SHP77 (cell line): ENCODE measurements at places on chromosomes 16 and 17.

- DNase-seq, result no peak
Measured at GRCh38 chr16:6644916-6645315, 687.7 kb upstream of the RBFOX1 start.

DNA sequence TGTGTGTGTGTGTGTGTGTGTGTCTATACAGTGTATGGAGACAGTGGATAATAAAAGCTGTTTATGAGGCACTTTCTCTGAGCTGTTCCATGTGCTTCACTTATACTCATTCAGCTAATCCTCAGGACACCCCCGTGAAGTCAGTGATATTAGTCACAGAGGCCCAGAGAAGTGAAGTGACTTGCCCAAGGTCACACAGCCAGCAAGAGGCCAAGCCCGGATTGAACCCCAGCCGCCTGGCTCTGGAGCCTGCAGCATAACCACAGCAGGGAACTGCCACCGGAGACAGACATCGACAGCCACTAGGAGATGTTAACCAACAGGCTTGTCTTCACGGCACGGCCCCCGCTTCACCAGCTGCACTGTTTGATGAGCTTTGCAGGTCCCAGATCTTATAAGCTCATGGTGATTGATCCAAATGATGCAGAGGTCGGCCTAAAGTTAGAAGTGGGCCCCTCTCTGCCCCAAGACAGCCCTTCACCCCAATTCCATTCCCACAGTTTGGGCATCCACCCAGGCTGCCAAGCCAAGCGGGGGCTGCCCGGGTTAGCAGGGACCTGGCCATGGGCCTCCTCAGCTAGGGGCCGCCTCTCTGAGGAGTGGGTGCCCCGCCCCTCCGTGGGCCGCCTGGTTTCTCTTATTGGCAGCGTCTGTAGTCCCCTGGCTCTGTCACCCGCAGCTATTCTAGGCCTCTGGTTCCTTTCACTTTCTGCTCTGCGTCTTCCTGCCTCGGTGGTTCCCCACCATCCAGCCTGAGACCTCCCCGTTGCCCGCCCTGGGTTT lies 30.9 kb downstream of the SOCS1 start:
- DNase-seq, result no peak

- DNase-seq, result no peak
Measured at GRCh38 chr17:73909186-73909585, 264.9 kb upstream of the SDK2 start.

GRCh38 chr16:22635357-22635761 lies 124.7 kb downstream of the NPIPB5 start:
- no peak for DNase-seq

DNA sequence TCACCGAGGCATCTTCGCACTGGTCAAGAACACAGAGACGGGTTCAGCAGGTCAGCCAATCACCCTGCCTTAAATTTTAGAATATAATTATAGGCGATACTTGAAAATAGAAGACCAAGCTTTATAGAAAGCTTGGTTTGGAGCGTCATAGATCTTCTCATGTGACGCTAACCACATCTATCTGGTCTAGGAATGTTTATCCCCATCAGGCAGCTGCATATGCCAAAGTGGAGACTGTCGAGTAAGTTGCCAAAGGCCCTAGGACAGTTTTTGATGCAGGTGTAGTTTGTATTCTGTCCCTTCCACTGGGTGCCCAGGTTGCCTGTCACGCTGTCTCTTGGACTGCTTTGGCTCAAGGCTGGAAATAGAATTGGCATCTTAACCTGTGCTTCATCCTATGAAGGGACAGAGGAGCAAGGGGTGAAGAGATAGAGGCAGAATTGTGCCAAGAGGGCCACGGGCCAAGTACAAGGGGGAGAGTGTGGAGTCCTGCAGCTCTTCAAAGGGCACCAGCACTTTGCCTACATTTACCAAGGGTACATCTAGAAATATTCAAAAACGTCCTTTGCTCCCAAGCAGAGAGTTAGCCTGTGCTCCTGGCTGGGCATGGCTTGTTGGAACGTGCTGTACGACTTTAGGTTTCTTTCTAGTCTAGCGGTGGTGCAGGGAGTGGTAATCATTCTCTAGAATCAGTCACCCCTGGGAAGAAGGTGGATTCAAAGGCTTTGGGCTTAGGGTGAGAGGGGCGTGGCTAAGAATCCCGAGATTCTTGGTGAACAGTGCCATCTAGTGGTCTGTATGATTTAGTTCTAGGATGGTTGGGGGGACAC lies 5.3 kb upstream of the WIPI1 start:
- peak; percentile 83 for DNase-seq

GRCh38 chr16:22782314-22782713 lies 31.6 kb upstream of the HS3ST2 start:
- no peak for DNase-seq

- no peak for DNase-seq
Measured at GRCh38 chr16:80611930-80612327, 71.1 kb downstream of the DYNLRB2 start.

DNA sequence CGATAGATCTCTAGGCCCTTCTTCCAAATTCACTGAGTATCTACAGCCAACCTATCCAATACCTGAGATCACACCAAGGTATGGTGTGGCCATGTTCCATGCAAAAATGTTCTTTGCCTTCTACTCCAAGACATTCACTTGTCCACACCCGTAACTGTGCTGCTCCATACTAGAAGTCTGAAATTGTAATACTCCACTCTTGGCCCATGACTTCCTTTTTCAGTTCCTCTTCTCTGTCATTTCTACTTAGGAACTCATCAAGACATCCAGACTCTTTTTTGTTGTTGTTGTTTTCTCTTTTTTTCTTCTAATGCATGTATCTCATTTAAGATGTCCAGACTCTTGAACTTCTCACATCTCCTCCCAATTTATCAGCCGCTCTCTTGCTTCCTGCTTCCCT lies 42.5 kb upstream of the KSR1 start:
- no peak for DNase-seq

DNA sequence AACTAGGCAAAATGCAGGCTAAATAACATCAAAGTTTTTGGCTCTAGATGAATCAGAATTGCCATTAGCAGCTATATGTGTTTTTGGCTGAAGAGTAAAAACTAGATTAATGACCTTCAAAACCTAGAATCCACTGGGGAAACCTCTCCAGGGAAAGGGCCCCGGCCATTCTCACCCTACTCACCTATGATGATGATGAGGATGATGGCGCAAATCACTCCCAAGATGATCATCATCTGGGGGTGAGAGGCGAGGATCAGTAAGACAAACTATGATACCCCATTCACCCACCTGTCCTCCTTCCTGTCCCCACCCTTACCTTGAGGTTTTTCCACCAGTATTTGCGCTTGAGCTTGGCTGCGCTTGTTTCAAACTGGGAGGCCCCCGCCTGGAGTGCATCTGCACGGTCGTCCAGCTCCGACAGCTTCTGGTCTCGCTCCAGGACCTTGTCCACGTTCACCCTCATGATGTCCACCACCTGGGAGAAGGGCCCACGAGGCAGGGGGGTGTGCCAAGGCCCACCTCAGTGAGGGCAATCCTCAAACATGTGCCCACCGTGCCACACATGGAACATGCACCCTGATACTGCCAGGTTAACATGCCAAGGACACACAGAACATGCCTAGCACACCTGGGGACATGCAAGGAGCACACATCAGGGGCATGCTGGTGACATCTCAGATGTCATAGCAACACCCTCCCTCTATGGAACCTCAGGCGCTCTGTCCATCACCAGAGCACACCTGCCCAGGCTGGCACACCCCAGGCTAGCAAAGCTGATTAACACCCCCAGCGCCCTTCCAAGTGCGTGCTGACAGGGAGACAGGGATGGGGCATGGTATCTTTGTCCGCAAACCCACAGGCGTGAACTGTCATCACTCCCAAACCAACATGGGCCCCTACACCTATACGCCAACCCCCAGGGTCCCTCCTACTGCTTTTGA lies 1.2 kb downstream of the VAMP2 start:
- no peak for DNase-seq

DNA sequence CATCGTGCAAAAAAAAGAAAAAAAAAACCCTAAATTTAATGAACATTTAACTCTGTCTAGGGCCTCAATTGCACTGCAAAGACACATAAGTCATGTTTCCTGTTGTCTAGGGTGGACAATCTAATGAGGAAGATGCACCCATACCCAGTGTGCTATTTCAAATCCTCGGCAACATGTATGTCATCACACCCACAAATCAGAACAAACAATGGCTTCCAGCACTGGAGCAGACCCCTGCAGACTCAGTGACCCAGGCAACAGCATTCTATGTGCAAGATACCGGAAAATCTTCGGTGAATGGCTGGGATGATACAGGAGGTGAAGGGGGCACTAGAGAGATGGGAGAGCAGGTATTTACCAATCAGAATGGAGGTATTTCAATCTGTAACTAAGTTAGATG lies 221.7 kb upstream of the XYLT1 start:
- DNase-seq, result no peak

DNA sequence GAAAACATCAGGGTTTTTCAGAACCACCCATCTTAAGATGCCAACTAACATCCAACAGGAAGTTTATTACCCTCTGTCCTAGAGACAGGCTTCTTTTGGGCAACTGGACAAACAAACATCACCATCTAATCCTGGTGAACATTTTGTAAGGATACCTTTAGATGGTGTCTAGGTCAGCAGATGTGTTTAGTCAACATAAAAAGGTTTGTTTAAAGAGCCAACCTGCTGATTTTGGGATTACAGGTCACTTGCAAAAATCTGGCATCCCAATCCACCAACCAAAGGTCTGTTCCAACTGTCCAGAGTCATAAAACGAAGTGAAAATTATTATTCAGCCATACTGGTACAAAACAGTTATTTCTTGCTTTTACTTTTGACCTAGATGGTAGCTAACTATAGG lies 145.2 kb upstream of the C17orf78 start:
- DNase-seq, result no peak

GRCh38 chr17:56751145-56751738 lies 82.5 kb downstream of the C17orf67 start:
- DNase-seq, result no peak

DNA sequence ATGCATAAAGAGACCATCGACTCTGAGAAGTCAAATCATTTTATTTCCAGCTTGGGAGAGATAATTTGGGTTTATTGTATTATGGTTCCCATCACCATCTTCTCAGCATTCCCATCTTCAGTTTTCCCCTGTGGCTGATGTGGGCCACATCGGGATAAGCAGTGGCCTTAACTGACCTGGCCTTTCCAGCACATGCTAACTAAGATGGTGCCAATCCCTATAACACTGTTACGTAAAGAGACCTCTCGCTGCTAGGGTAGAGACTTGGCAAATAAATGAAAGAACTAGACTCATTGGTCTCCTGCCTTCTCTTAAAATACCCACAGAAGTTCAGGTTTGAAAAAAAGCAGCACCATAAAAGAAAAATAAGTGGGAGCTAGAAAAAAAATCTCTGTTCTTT lies 49.4 kb downstream of the VPS35L start:
- DNase-seq, result no peak

DNA sequence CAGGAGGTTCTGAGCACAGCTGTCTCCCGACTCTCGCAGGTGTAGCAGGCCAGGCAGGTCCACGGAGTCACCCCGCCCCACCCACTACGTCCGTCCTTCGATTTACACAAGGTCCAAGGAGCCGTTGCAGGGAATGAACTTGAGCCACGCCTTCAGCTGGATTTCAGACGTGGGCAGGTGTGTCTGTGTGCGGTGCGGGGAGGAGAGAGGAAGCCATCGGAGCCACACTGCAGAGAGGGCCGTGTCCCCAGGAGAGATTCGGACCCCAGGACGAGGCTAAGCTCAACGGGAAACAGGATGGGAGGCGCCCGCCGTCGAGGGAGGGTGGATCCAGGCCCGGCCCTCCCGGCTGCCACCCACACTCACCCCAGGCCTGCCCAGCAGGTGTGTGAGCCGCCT lies 50.3 kb downstream of the RPH3AL start:
- no peak for DNase-seq

DNA sequence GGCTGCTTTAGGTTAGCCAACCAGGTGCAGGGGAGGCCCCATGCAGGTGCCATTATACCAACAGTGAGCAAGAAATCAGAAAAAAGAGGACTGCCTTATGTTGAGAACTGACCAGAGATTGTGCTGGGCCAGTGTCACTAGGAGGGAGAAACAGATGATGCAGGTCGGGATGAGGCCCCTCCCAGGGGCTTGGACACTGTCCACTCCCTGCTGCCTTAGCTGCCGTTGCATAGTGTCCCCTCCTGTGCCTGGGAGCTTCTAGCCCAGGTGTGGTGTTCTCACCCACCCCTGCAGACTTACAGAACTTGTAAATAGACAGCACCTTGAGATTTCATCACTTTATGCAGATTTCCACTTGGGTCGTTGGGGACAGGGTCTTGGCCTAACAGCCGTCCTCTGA lies 36.7 kb downstream of the PLD6 start:
- no peak for DNase-seq

GRCh38 chr17:55527540-55528118 lies 16.4 kb upstream of the SMIM36 start:
- DNase-seq, result peak; percentile 40

DNA sequence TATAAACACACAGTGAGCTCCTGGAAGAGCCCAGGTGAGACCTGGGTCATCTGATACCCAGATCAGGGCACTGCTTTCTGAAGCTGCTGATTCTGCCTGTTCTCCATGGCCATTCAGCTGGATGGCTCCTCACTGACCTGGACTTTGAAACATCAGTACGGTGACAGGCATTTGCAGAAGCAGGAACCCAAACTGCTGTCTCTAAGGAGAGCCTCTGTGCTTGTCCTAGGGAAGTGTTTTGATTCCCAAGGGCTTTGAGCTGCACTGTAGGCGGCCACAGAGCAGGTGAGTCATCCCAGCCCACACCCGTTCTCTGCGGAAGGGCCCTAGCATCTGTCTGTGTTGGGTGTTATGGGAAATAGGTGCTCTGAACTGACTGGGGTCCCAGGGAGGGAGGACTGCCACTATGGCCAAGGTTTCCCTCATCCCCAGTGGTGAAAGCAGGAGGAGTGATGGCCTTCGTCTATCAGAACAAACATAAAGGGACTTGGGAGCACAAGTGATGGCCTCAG lies 60.7 kb upstream of the ADCY9 start:
- DNase-seq, result no peak

- no peak for DNase-seq
Measured at GRCh38 chr17:75614006-75614405, 19.2 kb upstream of the SMIM5 start.

DNA sequence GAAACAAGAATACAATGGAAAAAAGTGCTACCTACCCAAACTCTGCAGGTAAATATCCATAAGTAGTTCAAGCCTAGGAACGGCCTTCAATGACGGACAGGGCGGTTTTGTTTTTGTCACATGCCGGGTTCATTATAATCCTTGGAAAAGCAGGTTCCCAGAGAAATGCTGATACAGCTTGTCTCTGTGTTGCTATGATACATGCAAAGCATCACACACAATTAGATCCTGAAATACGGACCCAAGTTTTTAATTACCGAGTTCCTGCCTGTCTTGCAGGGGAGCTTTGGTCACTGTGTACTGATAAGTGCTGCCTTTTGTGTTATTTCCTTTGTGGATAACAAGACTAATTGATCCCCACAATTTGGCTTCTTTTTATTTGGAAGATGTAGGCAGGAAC lies 217.4 kb downstream of the HAPSTR1 start:
- no peak for DNase-seq

- DNase-seq, result no peak
Measured at GRCh38 chr17:60256174-60256573, 106.4 kb downstream of the CA4 start.
